ENCODE measurements at places on chromosomes 4 and X.

DNA sequence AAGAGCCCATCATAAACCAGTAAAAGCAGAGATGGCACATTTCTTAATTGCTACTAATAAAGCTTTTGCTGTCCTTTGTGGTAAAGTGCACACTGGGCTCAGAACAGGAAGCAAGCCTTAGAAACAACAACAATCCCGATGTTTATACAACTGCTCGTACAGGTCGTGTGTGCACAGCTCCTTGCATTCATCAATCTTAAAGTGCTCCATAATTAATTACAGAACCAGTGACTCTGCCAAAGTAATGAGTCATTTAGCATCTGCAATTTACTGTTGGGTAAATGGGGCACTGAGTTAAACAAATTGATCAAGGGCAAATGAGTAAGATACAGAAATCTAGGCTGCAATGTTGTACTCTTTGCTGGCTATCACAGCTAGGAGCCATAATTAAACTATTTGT lies 61.3 kb upstream of the TXK start:
- no peak for DNase-seq

DNA sequence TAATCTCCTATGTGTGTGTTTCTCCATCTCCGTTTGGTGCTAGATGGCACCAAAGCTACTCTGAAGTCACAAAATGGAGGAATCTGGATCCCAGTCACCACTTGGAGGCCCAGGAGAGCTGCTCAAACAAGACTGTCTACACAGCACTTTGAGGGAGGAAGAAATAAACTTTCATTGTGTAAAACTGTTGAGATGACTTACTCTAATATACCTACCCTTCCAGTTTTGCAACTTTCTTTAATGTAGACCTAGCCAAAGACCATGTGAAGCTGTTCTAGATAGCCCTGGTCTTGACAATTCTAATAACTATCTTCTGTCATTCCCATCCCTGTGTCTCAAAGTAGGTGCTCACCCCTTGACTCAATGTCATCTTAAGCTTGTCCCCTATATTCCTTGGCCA lies 52.8 kb upstream of the TAB3 start:
- DNase-seq = no peak

GRCh38 chr4:38957261-38957815 lies 74.9 kb downstream of the TMEM156 start:
- DNase-seq = no peak

GRCh38 chr4:65195666-65196065 lies 474.6 kb downstream of the EPHA5 start:
- no peak for DNase-seq

DNA sequence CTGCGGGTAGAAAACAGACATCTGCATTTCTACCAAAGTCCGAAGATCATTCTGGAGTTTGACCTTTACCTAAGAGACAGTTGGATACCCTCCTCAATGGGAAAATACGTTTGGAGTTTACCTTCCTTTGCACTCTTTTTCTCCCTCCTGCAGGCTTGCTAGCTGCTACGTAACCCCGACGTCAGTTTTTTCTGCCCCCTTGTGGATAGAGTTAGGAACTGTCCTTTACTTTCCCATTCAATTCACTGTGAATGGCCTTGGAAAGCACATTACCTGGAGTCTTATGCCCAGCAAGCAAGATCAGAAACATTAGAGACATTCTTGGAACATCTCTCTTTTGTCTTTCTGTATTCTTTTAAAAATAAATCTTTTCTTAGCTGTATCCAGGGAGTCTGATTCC lies 250.7 kb downstream of the NAP1L3 start:
- DNase-seq = no peak

DNA sequence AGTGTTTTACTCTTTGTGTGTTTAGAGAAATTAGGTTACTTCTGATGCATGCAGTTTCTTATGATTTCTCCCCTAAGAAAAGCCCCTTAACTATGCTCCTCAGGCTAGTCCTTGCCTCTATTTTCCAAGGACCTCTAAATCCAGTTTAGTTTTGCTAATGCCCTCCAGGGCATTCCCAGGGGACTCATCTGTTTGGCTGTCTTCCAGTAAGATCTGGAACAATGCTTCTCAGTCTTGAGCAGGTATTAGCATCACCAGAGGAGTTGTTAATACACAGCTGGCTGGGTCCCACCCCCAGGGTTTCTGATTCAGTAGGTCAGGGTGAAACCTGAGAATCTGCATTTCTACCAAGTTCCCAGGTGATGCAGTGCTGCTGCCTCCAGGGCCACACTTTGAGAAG lies 56.9 kb downstream of the OTC start:
- no peak for DNase-seq

DNA sequence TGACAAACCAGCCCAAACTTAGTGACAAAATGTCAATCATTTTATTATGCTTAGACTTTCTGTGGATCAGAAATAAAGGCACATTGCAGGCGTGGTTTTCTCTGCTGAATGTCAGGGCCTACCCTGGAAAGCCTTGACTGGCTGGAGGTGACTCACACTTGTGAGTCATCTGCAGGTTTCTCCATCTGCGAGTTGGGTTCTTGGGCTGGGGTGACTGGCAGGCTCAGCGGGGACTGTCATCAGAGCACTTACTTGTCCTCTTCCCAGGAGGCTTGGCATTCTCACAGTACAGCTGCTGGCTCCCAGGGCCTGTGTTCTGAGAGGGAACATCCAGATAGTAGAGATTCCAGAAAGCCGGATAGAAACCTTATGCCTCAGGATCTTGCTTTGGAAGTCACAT lies 153.8 kb upstream of the AGA start:
- DNase-seq = no peak

- DNase-seq = no peak
Measured at GRCh38 chrX:7133050-7133440, 14.5 kb upstream of the STS start.

DNA sequence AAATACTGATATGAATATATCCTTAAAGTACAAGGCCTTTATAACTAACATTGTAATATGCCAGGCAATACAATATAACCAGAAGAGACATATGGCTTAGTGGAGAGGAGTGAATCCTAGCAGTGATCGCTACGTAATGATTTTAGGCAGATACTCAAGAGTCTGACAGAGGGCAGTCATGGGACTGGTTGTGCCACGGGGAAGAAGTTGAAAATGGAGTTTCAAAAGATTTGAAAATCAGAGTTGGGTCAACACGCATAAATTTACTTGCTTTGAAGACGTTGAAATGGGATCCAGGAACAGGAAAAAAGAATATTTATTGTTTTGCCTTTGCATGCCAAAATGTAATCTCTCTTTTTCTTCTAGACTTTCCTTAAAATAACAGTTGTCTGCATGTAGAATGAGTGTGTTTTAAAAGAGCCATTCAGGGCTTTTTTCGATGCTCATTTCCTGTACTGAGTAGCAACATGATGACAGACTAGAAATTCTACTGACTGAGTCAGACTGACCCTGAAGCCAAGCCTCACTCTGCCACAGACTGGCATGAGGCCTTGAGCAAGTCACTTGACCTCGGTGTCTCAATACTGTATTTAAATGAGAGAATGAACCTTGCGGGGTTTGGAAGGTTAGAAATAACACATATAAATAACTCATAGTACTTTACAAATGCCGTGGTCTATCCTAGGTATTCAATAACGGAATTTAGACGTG lies 8.1 kb upstream of the SMS start:
- no peak for DNase-seq

GRCh38 chrX:51893931-51894696 lies 691 bp downstream of the MAGED1 start:
- DNase-seq = no peak

DNA sequence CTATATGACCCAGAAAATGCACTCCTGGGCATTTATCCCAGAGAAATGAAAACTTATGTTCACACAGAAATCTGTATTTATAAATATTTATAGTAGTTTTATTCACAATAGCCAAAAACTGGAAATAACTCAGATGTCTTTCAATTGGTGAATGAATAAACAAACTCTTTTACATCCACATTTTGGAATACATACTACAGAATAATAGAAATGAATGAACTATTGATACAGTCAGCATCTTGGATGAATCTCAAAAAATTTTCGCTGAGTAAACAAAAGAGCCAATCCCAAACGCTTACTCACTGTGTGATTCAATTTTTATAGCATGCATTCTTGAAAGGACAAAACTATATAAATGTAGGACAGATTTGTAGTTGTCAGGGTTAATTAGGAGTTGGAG lies 75.1 kb upstream of the HTR2C start:
- DNase-seq = no peak

DNA sequence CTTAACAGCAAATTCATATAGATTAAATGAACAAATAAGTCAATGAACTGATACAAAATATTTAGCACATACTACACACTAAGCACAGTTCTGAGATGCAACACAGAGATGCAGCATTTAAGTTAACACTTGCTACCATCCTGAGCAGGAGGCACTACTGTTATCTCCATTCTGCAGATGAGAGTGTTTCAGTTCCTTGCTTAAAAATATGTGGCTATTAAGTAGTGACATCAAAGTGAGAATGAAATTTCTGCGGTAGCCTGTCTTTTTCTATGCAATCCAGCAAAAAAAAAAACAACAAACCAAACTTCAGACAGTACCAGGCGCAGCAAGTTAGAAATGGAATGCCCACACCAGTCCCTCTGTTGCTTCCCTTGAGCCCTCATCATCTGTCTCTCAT lies 90.8 kb downstream of the SHISA3 start:
- DNase-seq = no peak

DNA sequence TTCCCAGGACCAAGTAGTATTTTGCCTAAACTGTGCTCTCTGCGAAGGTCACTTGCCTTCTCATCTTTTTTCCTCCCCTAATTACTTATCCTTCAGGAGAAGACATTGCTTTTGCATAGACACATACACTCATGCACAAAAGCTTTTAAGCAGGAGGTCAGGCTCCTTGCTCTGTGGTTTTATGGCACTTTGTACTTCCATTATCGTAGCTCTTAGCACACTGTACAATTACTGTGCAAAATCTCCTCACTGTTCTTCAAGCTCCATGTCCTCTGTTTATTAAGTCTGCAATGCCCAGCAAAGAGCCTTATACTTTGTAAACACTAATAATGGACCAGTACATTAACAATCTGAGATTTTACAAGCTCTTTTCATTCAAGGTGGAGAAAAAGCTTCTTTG lies 188.4 kb upstream of the GNPDA2 start:
- no peak for DNase-seq

GRCh38 chr4:86294883-86295282 lies 65.0 kb downstream of the MAPK10 start:
- DNase-seq = no peak

DNA sequence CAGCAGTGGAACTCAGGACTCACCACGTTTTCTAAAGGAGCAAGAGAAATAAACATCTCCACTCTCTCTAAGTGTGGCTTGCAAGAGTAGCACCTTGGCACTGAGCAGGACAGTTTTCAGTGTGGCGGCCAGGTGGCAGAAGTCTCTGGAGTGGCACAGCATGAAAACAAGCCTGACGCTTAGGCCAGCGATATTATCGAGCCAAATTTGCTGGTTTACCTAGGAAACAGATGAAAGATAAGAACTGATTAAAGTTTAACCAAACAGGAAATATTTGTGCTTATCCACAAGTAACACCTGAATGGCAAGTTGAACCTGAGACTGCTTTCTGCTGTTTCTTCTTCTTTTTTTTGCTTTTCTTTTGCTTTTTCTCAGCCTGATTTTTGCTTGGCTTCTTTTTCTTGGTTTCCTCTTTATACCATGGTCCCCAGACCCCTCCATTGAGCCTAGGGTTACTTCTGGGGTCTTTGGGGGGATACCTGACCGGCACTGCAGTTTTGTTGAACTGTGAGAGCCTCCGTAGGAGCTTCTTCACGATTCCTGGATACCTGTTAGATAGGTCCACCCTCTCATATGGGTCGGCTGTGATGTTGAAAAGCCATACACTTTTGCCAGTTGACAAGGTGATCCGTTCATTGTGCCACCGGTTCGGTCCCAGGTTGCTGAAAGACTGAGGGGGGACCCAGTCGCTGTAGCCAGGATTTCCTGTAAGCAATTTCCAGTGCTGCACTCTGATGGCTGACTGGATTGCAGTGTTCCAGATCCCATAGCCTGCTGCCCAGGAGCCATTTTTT lies 77.3 kb downstream of the ARSJ start:
- DNase-seq = peak; percentile 17

GRCh38 chr4:115671581-115671980 lies 558.2 kb upstream of the NDST4 start:
- no peak for DNase-seq

DNA sequence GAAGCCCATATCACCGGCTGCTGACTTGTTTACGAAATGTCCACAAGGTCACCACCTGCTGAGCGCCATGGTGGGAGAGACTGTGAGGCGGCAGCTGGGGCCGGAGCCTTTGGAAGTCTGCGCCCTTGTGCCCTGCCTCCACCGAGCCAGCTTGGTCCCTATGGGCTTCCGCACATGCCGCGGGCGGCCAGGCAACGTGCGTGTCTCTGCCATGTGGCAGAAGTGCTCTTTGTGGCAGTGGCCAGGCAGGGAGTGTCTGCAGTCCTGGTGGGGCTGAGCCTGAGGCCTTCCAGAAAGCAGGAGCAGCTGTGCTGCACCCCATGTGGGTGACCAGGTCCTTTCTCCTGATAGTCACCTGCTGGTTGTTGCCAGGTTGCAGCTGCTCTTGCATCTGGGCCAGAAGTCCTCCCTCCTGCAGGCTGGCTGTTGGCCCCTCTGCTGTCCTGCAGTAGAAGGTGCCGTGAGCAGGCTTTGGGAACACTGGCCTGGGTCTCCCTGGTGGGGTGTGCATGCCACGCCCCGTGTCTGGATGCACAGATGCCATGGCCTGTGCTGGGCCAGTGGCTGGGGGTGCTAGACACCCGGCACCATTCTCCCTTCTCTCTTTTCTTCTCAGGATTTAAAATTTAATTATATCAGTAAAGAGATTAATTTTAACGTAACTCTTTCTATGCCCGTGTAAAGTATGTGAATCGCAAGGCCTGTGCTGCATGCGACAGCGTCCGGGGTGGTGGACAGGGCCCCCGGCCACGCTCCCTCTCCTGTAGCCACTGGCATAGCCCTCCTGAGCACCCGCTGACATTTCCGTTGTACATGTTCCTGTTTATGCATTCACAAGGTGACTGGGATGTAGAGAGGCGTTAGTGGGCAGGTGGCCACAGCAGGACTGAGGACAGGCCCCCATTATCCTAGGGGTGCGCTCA lies 8.7 kb upstream of the MSANTD1 start:
- DNase-seq = no peak

- no peak for DNase-seq
Measured at GRCh38 chrX:69493766-69494165, 10.4 kb upstream of the NALF2 start.

DNA sequence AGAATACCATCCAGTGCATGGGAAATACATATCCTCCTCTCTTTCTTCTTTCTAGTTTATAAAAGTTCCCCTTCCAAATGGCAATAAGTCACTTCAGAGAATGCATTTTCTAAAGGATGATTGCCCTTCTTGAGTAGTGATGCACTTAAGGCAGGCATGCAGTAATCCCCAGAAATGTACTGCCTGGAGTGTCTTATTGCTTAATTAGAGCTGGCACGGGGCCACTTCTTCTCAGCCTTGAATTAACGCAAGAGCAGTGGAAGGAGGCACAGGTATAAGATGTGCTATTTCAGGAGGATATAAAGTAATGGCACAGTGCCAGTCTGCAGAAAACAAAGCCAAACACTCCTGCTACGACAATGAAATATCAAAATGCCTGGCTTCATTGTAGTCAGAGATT lies 371.4 kb upstream of the FAM241A start:
- no peak for DNase-seq
